ENCODE measurements at places on chromosomes 12 and 14. TPM values are rescaled to one million over a fixed set of nuclear protein-coding genes. Genes with fewer than 3 reads are reported as not detected.

DNA sequence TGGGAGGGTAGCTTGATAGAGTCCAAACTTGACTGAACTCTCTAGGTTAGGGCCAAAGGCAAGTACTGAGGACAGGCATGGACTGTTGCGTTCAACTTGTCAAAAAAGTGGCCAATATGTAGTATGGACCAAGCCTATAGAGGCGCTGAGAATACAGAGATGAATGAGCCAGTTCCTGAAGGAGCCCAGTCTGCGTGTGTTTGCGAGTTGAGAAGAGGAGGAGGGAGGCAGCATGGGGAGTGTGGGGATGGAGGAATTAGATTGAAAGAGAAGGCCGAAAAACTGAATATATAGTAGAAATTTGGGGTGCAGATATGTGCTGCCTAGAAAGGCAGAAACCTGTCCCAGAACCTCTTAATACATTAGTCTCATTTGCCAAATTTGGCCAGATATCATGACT, 412.4 kb downstream of the PCNX1 start:
- no peaks in the 10 kb centered on the region for H3K27me3 ChIP-seq
- DNase-seq: peak; percentile 18
- peak overlapping the region; percentile 93 for H3K27ac ChIP-seq
- H3K36me3 ChIP-seq: no peaks in the 10 kb centered on the region

- no peaks in the 10 kb centered on the region for H3K27me3 ChIP-seq
- no peak overlapping the region for H3K4me3 ChIP-seq
- H3K4me1 ChIP-seq: peaks cover 6% of the 10 kb centered on the region
These were observed 16.1 kb downstream of the PAWR start for GRCh38 chr12:79674629-79675028.

- DNase-seq: peak; percentile 50
- no peak overlapping the region for H3K4me3 ChIP-seq
- H3K36me3 ChIP-seq: no peaks in the 10 kb centered on the region
- peaks cover 3% of the 10 kb centered on the region for H3K4me1 ChIP-seq
- no peak overlapping the region for H3K27ac ChIP-seq
These were observed 19.3 kb upstream of the SERPINA6 start for GRCh38 chr14:94342334-94342934.

- DNase-seq: no peak
- H3K27ac ChIP-seq: no peak overlapping the region
- H3K4me1 ChIP-seq: no peaks in the 10 kb centered on the region
- no peaks in the 10 kb centered on the region for H3K36me3 ChIP-seq
- no peaks in the 10 kb centered on the region for H3K27me3 ChIP-seq
These were observed 35.2 kb downstream of the RNFT2 start for GRCh38 chr12:116773276-116773731.

DNA sequence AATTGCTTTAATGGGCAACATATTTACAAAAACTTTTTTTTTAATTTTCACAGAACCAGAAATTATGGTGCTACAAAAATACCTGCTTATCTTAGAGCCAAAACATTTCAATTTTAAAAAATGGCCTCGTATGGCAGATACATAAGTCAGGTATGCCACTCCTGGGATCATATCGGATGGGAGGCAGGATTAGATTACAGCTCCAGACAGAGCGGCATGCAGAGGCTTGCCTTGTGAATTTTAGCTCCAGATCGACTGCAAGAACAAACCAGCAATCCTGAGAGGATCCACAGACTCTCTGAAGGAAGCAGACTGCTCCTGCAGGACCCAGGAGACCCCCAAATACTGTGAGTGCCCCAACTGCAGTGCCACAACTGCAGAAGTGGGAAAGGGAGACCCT, 169.3 kb upstream of the AMIGO2 start:
- H3K27me3 ChIP-seq: no peaks in the 10 kb centered on the region
- H3K4me1 ChIP-seq: no peaks in the 10 kb centered on the region

GRCh38 chr14:52950410-52950897, 396 bp downstream of the FERMT2 start:
- H3K4me1 ChIP-seq: peaks cover 8% of the 10 kb centered on the region
- no peaks in the 10 kb centered on the region for H3K27me3 ChIP-seq
- H3K4me3 ChIP-seq: peak overlapping the region; percentile 76
- H3K36me3 ChIP-seq: no peaks in the 10 kb centered on the region
- DNase-seq: peak; percentile 74

GRCh38 chr12:49783917-49784676, 42.7 kb downstream of the TMBIM6 start:
- peaks cover 5% of the 10 kb centered on the region for H3K4me1 ChIP-seq
- no peak overlapping the region for H3K27ac ChIP-seq
- no peaks in the 10 kb centered on the region for H3K36me3 ChIP-seq
- DNase-seq: no peak
- H3K27me3 ChIP-seq: no peaks in the 10 kb centered on the region
- H3K4me3 ChIP-seq: no peak overlapping the region

GRCh38 chr12:76964784-76965571, 86.2 kb upstream of the CSRP2 start:
- no peak for DNase-seq
- H3K27me3 ChIP-seq: no peaks in the 10 kb centered on the region
- no peaks in the 10 kb centered on the region for H3K36me3 ChIP-seq
- H3K4me3 ChIP-seq: no peak overlapping the region

DNA sequence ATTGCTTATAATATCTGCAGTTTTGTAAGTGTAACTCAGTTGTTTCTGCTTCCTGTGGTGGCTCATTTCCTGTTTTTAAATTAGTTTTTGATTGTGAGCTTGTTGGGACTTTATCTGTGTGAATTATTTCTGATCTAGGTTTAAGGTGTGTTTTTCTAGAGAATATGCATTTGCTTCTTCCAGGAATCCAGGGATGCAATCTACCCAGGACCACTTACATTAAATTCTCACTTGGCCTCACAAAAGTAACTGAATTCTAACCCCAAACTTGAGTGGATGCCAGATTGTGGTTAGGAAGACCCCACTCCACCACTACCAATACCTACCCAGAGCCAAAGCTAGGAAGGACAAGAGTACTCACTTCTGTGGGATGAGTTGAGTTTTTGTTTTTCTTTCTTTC, 11.9 kb downstream of the STYX start:
- H3K4me3 ChIP-seq: no peak overlapping the region
- no peak for DNase-seq
- H3K4me1 ChIP-seq: no peaks in the 10 kb centered on the region
- H3K36me3 ChIP-seq: no peaks in the 10 kb centered on the region
- no peaks in the 10 kb centered on the region for H3K27me3 ChIP-seq
- H3K27ac ChIP-seq: no peak overlapping the region

GRCh38 chr14:49687942-49688700, at the start of gene POLE2:
TSS of gene POLE2 (minus strand) at chr14:49688214. CDS start at chr14:49688203, 11 bp downstream.
- peaks cover 3% of the 10 kb centered on the region for H3K4me1 ChIP-seq
- H3K27me3 ChIP-seq: no peaks in the 10 kb centered on the region
- H3K27ac ChIP-seq: peak within 1 kb of the TSS; percentile 76
- H3K36me3 ChIP-seq: no peaks in the 10 kb centered on the region
- peak within 1 kb of the TSS; percentile 80 for H3K4me3 ChIP-seq

DNA sequence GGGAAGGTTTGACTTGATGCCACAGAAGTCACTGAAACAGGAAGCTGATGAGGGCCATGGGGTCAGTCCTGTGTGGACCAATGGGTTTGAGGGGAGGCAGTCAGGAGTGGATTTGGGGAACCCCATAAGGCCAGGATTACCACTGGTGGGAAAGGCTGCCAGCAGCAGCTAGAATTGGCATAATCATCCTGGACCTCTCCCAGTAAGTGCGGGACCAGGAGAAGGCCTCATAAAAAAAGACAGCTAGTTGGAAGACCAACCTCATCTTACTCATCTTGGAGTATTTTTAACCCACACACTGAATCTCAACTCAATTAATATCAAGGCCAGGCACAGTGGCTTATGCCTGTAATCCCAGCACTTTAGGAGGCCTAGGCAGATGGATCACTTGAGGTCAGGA, 22.7 kb downstream of the TBX3 start:
- H3K4me3 ChIP-seq: no peak overlapping the region
- H3K4me1 ChIP-seq: peaks cover 10% of the 10 kb centered on the region
- no peak overlapping the region for H3K27ac ChIP-seq

DNA sequence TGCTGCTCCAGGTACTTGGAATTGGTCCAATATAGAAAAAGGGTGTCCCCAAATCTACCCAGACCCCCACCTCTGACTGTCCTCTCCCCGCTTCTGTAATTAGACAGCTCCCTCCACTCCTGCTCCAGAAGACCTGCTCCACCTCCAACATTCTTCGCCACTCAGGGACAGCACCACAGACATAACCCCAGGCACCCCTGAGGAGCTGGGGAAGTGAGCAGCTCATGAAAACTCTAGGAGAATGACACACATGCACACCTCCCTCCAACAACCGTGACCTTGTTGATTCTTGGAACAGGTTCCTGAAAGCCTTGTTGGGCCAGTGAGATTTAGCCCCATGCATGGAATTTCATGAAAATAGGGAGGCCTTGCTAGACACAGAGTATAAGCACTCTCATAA, 8.2 kb downstream of the KRT4 start:
- H3K36me3 ChIP-seq: no peaks in the 10 kb centered on the region
- no peaks in the 10 kb centered on the region for H3K4me1 ChIP-seq
- no peak overlapping the region for H3K27ac ChIP-seq
- H3K4me3 ChIP-seq: no peak overlapping the region

DNA sequence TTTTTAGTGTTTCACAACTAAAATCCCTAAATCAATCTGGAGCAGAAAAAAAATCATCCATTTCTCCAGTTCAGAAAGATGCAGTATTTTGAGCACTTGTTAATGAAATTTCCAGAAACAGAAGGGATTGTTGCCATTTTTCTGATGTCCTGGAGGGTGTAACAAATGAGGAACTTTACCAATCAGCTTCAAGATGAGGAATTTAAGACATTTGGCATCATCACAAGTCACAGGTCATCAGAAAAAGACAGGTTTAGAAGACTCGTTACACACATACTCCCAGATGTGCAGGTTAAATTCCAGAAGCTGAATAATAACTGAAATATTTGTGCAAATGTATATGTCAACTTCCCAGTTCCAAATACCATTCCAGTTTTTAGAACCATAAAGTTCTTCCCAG, 482 bp upstream of the PSMC1 start:
- H3K27me3 ChIP-seq: no peaks in the 10 kb centered on the region
- H3K36me3 ChIP-seq: no peaks in the 10 kb centered on the region
- DNase-seq: no peak
- H3K27ac ChIP-seq: no peak overlapping the region

DNA sequence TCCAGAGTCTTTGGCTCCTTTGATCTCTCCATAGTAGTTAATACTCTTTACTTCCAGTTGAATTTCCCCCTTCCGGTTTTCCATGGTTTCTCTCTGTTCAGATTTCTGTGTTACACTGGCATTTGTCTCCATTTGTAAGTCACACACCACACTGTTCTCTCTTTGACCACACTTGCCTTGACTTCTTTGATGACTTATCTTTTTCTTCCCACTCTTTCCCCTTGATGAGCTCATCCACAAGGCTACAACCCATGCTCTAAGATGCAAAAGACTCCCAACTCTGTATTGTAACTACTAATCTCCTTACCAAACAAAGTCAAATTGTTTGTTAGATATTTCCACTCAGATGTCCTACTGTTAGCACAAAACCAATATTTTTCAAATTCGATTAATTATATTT, 242.7 kb upstream of the E2F7 start:
- no peak for DNase-seq
- H3K4me1 ChIP-seq: no peaks in the 10 kb centered on the region
- H3K27me3 ChIP-seq: no peaks in the 10 kb centered on the region
- H3K27ac ChIP-seq: no peak overlapping the region

Gene TMBIM4
- total RNA-seq: 97.9 TPM

Gene FAM186B
- total RNA-seq: 0.95 TPM

Gene TBX3
- total RNA-seq: 76.5 TPM

Gene FERMT2
- total RNA-seq: 106 TPM

Gene CNTN1
- 55.4 TPM for total RNA-seq
